ENCODE measurements at places on chromosomes 7 and 10. TPM values are rescaled to one million over a fixed set of nuclear protein-coding genes. Genes with fewer than 3 reads are reported as not detected.

The C10orf143 gene
- total RNA-seq, result 5.4 TPM

DNA sequence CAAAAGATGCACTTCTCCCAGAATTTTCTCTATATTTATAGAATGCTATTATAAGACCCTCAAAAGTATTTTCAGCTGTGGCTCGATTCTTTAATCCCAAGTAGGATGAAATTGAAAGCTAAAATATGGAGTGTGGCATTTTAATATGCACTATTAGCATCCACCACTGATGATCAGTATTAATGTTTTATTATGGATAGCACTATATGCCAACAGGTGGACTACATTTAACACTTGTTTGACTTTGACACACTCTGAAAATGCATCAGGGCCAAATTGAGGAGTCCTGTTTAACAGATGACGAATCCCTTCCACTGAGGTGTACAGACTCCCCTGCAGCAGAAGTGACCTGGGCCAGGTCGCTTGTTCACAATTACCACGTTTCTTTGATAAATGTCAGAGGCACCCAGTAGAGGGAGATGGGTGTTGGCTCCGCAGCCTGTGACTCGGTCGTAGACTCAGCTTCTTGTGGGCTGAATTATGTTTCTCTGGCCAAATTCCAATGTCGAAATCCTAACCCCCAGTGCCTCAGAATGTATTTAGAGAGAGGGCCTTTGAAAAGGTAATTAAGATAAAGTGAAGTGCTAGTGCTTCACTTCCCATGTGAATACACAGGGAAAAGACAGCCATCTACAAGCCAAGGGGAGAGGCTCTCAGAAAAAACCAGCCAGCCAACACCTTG, 48.1 kb downstream of the WIPF3 start:
- no peak for ATAC-seq

DNA sequence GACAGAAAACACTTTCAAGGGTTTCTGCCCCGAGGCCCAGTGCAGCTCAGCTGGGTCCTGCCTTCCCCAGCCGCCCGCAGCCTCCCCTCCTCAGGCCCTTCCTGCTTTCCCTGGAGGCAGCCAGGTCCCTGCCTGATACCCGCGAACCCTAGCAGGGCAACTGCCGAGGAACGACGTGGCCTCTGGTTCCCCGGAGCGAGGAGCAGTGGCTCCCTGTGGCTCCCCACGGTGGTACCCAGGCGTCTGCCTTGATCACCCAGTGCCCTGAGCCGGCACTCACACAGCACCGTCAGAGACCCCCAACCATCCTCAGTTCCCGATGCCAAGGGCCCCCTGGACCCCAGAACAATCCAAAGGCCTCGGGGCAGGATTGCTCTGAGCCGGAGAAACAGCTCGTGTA, 58.3 kb downstream of the CFAP46 start:
- no peak for ATAC-seq

DNA sequence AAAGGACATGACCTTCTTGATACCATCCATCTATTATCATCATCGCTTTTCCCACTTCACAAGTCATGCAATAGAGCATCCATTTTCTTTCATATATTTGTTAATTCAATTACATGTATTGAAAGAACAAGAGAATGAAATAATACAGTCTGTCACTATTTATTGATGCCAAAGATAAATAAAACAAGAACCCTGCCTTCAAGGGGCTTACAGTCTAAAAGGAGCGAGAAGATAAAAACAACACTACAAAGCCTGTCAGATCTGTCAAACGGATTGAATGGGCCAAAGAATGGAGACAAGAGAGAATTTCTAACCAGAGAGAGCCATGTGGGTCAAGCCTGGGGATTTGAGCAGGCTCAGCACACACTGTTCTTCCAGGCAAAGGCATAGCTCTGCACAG, 15.9 kb downstream of the CPA5 start:
- ATAC-seq, result no peak
